Endothelial cell (in vitro differentiated cells): ENCODE measurements at places on chromosomes 1 and 21. TPM values are rescaled to one million over a fixed set of nuclear protein-coding genes. Genes with fewer than 3 reads are reported as not detected.

DNA sequence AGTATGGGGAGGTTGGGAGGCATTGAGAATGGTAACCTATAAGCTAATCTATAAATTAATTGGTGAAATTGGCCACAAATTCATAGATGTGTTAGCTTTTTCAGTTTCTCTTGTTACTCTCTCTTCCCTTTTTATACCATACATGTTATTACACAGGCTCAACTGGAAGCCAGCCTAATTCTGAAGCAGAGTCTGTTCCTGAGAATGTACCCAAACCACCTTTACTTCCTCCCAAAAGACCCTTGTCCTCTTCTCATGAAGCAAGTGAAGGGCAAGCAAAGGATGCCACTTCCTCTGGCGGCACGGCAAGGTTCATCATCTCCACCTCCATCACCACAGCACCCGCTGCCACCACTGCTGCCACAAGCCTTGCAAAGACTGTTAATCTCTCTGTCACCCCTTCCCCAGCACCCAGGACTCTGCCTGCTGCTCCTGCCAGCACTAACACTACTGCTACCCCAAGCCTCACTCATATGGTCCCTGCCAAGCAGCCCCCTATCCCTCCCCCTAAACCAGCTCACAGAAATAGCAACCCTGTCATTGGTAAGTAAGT lies 39.5 kb upstream of the RCC1 start:
- DNase-seq = no peak

- DNase-seq = no peak
Observed at GRCh38 chr21:27221077-27221476, 254.2 kb upstream of the ADAMTS5 start.

GRCh38 chr1:23593042-23593521 lies 33.8 kb upstream of the ID3 start:
- DNase-seq = no peak

DNA sequence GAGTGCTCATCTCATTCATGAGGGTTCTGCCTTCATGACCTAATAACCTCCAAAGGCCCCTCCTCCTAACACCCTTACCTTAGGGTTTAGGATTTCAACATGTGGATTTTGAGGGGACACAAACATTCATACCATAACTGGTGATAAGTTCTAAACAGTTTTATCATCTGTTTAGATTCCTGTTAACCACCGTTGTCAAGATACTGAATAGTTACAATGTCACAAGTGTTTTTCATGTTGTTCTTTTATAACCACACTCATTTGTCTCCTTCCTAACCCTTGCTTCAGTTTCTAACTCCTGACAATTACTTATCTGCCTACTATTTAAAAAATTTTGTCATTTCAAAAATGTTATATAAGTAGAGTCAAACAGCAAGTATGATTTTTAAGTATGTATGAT lies 86.0 kb downstream of the NCAM2 start:
- no peak for DNase-seq

- DNase-seq = no peak
Observed at GRCh38 chr1:173948594-173948993, 31.5 kb upstream of the SERPINC1 start.

DNA sequence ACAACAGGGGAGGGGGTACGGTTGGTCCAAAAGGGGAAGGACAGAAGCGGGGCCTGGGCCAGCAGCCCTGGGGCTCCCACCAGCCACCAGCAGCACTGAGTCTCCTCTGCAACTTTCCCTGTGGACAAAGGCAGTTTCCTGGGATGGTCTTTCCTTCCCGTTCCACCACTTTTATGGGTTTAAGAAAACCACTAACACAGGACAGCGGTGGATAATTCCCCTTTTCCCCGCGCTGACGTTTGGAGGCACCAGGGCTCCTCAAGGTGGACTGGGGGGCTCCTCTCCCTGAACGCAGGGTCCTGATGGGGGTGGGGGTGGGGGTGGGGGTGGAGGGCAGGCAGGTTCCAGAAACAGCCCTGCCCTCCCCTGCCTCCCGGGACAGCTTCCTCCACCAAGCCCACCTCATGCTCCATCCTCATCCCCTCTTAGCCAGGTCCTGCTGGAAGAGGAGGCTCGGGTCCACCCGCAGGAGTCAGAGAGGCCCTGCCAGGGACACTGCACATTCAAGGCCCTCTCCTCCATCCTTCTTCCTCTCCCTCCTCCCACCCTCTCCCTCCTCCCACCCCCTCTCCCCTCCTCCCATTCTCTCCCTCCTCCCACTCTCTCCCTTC lies 4.8 kb upstream of the COL6A1 start:
- peak; percentile 5 for DNase-seq

DNA sequence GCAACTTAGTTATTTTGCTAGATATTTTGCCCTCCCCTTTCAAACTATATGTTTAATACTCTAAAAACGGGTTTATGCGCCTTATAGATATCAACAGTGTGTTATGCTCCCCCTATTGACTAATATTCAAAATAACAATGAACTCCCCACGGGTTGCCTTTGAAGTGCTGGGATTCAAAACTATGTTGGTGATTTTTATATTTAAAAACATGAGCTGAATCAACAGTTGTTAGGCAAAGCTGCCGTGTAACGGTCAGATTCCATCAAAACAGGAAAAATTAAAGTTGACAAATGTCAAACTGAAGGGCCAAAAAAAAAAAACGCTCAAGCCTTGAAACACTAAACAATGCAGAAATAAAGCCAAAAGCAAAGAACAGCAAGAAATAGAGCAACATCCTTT lies 2.5 kb downstream of the TGFBR3 start:
- no peak for DNase-seq

GRCh38 chr1:190540366-190540765 lies 62.7 kb upstream of the BRINP3 start:
- no peak for DNase-seq

- no peak for DNase-seq
Observed at GRCh38 chr1:160494620-160495019, 28.4 kb downstream of the SLAMF6 start.

DNA sequence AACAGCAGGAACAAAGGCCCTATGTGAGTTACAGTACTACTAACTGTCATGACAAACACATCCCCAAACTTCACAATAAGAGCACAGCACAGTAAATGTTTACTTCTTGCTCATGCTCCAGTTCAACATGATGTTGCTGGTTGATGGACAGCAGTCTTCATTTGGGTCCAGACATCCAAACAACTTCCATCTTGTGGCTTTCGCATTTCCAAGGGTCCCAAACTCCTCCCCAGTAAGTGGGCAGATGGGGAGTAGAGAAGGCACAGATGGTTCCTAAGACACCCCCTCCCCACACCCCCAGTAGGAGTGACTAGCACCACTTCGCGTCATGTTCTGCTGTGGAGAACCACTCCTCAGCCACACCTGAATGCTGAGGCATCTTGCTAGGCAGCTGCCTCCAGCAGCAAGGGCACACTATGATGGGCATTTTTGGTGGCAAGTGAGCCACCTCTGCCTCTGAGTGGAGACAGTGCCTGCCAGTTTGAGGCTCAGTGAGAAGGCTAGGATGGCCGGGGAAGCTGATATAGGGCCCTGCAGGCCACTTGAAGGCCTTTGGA lies 32.7 kb upstream of the CD2 start:
- DNase-seq = no peak

GRCh38 chr1:229139331-229140118 lies 131.4 kb upstream of the RAB4A start:
- DNase-seq = no peak

DNA sequence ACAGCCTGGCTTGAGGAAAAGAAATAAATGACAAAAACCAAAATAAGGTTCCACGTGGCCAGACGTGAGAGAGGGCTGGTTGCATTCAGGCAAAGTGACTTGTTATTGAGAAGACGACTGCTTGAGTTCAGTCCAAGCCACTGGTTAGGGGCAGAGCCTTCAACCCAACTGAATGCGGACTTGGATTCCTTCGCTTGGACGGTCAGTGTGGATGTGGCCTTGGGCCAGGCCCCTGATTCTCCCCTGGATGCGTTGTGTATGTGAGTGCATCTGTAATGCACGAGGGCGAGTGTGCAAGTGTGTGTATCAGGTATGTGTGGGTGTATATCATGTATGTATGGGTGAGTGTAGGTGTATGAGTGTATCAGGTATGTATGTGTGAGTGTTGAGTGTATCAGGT lies 1.9 kb downstream of the PLA2G2F start:
- DNase-seq = no peak

- DNase-seq = no peak
Observed at GRCh38 chr1:168391851-168392681, 111.4 kb downstream of the TBX19 start.

DNA sequence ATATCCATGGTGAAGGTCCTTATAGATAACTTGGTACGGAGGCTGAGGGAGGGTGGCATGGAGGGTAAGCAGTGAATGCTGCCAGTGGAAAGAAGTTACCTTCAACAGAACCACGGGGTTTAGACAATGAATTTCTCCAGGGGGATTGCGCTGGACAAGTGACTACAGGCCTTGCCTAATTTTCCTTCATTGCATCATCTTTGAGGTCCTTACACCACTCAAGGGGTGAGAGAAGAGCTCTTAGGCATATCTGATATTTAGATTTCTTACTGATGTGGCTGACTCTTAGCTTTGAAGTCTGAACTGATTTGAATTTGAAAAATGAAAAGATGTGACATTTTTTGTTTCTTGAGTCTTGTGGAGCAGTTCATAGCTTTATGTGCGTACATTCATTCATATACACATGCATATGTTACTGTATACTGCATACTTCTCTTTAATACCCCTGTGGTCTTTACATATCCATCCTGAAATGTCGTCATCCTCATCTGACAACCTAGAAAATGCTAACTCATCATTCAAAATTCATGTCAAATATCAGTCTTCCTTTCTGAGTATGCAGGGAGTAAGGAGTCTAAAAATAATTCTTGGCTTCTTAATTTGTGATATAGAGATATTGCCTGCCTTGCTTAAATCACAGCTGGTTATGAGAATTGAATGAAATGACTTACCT lies 63.6 kb downstream of the DNM3 start:
- DNase-seq = no peak

DNA sequence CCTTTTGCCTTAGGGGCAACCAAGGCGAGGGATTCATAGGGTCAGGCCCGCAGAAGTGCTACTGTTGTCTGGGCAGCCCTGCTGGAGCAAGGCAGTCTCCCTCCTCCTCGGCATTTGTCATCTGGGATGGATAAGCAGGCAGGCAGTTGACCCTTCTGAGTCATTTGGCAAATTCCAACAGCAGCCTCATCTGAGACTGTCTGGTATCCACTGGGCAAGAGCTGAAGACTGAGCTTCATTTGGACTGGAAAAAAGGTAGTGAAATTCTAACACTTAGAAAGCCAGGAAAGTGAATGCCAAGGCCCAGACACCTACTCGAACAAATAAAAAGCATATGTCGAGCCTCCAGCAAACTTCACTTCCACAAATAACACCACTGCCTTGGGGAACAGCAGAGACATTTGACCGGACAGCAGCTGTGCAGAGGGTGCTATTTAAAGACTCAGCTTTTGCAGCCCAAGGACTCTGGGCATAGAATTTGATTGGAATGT lies 4.0 kb upstream of the ZBTB40 start:
- DNase-seq = no peak

GRCh38 chr1:154316704-154317103 lies 4.2 kb upstream of the AQP10 start:
- no peak for DNase-seq

GRCh38 chr1:21861602-21862429 lies 49.8 kb downstream of the LDLRAD2 start:
- DNase-seq = no peak

- no peak for DNase-seq
Observed at GRCh38 chr1:63894627-63895265, 120.9 kb downstream of the ROR1 start.

- no peak for DNase-seq
Observed at GRCh38 chr1:9960706-9961562, 17.7 kb downstream of the NMNAT1 start.

The C1orf115 gene
- 34.7 TPM for total RNA-seq

The ATP6V1G3 gene
- not detected for total RNA-seq

The PTCH2 gene
- total RNA-seq = 0.51 TPM

The PLPPR5 gene
- total RNA-seq = 1.1 TPM

The MMEL1 gene
- total RNA-seq = not detected
